ENCODE measurements at places on chromosomes 3 and 15.

DNA sequence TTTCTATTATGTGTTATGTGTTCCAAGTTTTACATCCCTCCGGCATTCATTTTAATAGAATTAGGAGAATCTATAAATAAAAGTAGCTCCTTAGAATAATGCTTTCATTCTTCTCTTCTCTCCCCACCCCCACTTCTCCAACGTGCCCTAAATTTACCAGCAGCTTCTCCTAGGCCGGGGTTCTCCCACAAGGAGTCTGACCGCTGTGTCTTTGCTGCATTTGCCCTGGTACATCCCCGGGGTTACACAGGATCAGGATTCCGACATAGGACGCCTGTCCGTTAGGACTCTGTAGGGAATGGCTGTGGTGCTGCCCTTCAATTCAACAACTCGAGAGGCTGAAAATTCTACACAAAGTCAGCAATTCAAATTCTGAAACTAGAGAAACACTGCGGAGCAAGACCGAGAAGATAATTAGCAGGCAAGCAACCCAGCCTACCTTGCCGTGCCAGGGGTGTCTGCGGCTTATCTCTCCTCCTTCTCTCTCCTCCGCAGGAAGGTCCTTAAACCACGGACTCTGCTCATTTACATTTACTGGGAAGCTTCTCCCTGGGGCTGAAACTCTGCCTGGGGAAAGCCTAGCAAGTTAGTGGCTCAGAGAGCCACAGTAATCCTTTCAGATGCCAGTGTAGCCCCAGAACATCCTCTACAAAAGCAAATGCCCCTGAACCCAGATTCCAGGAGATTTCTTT lies 18.8 kb downstream of the PCSK6 start:
- no peak for DNase-seq

DNA sequence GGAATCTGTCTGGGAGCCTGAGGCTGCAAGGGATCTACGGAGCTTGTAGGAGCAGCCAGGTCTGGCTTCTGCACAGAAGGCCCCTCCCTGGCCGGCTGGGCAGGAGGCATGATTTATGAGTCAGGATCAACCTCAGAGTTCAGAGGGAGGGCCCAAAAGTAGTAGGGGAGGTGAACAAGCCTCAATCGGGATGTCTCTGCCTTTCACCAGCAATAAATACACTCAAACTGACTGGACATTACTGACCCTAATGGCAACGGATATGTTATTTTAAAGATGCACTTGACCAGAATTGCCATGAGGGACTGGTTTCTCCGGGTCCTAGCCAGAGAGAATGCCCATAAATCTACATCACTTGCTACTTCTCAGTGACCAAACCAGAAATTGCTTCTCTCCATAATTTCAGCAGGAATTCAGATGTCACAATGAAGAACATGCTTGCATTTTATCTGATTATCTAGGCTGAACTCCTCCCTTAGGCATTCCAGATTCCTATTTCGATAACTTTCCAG lies 109.6 kb upstream of the LMOD3 start:
- DNase-seq = no peak

- no peak for DNase-seq
Observed at GRCh38 chr15:74833376-74834107, 7.1 kb downstream of the CPLX3 start.

DNA sequence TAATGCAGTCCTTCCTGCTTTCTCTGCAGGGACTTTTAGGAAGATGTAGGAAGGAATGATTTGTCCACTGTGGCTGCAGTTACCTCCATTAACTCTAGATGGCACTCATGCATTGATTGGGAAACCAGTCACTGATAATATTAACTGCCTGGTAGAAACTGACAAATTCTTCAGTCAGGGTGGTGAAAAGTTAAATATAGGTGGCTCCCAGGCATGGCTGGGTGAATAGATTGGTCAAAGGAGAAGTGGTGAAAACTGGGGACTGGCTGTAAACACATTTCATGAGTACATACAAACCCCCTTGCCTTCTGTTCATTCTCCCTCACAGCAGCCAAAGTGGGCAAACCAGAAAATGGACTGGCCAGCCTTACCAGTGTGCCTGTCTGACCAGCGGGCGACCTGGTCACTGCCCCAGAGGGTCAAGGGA lies 333.4 kb downstream of the THSD4 start:
- DNase-seq = no peak

- DNase-seq = no peak
Observed at GRCh38 chr3:184656458-184656828, 55.4 kb downstream of the MAGEF1 start.

GRCh38 chr3:155656466-155656865 lies 88.4 kb downstream of the PLCH1 start:
- DNase-seq = no peak

DNA sequence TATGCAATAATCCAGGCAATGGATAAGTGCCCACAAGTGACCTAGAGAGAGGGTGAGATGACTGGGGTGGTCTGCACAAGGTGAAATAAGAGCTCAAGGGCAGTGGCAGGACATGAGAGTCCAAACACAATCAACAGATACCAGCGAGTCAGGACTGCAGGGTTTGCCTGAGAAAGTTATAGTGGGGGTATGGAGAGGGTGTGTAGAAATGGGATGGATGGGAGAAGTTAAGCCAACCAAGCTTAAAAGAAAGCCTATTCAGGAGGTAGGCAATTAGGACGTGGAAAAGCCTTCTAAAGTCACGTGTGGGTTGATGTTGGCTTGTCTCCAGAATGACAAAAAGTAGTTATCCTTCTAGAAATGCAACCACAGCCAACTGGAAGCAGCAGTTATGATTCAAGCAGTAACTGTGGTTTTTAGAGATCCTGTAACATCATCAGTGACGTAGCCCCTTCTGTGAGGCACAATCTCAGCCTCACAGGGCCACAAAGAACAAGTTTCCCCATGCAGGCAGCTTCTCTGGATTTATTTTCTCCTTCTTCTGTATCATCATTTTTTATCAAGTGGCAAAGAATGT lies 56.1 kb downstream of the FAM174B start:
- DNase-seq = no peak

DNA sequence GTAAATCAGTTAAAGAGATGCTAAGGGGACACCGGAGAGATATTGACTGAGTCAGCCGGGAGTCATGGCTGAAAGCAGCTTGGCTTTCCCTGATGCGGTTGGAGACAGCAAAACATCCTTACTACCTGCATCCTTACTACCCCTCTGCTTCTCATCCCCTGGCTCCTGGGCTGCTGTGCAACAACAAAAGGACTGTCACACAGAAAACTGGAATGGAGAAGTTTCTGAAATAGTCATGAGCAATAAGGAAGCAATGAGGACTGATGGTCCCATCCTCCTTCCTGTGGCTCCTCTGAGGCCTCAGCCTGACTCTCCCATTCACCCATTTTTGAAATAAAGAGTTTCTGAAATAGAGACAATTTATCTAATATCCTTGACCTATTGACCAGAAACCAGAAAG lies 1.1 kb downstream of the HCLS1 start:
- no peak for DNase-seq

Measured in stimulated activated CD8-positive, alpha-beta memory T cell treated with anti-CD3 and anti-CD28 coated beads, Interleukin-4, amount 100 ng/mL, for 48 hours (primary cell).